ENCODE measurements at places on chromosomes 6 and 20.

DNA sequence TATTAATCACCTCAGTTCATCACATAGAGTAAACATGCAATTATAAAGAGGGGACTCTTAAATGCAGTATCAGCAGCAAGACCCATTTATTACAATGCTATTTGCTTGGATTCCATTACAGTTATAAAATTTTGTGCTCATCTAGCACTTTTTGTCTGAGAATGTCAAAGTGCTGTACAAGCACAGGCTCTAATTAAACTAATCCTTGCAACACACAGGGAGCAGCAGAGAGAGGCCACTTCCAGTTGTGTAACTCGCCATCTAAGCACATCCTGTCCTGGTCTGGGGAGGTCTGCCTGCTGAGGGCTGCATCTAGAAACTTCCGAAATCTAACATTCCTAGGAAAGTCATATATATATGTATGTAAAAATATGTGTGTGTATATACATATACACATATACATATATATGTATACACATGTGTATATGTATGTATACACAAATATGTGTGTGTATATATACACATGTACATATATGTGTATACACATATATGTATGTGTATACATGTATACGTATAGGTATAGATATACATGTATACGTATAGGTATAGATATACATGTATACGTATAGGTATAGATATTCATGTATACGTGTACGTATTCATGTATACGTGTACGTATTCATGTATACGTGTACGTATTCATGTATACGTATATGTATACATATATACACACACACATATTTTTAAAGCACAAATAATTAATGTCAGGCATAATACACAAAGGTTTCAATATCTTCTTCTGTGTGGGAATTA is 136.4 kb upstream of the JARID2 start:
- DNase-seq = no peak

DNA sequence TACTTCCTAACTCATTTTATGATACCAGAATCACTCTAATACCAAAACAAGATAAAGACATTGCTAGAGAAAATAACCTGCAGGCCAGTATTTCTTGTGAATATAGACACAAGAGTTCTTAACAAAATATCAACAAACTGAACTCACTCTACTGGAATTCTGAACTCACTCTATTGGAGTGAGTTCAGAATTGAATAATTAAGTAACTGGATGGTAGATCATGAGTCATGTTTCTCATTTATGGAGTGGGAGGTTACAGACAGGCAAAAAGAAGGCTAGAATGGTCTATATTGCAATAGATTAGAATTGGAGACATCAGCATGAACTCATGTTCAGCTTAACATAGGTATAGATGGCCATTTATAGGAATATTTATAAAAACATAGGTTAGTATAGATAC is 26.6 kb upstream of the C6orf58 start:
- DNase-seq = no peak

- DNase-seq = no peak
Measured at GRCh38 chr20:34209111-34209510, 32.1 kb upstream of the ASIP start.

- no peak for DNase-seq
Measured at GRCh38 chr20:35571555-35571954, 29.7 kb downstream of the ERGIC3 start.

DNA sequence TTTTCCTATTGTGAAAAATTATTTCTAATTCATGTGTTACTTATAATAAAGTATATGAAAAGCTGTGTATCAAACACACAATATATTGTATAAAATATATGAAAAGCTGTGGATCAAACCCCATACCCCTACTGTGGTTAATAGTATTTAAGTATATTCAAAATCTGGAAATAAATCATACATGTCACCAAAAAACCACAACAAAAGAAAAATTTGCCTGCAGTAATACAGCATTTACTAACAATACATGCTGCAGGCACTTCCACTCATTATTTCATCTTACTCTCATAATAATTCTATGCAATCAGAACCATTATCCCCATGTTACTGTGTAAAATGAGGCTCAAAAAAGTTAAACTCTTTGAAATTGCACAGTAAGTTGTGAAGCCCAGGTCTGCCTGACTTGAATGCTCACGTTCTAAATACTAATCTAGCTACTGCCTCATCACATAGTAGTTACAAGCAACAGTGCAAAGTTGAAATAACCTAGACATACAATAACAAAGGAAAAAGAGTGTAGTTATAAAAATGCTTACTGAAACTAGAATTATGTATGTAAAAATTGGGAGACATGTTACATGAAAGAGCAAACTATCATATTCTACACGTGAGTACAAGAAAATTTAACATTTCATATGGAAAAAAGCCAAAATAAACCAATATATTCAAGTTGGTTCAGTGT is 61.7 kb downstream of the FAM217A start:
- DNase-seq = no peak

- DNase-seq = no peak
Measured at GRCh38 chr6:106509420-106510089, 119.7 kb downstream of the RTN4IP1 start.

- no peak for DNase-seq
Measured at GRCh38 chr6:115766745-115767462, 293.8 kb downstream of the FRK start.

DNA sequence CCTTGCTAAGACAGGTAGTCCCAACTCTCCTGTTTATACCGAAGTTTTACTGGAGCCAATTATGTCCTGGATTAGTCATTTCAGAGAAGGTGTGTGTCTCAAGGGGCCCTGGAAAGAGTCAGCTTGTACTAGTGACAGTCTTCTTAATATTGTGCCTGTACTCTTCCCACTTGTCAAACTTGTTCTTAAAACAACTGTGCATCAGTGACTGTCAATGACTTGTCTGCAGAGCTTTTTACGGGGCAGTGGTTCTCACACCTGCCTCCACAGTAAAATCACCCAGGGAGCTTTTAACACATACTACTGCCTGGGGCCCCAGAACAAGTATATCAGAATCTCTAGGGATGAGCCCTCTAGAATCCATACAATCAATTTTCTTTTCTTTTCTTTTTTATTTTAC is 28.4 kb upstream of the GLP1R start:
- DNase-seq = no peak

DNA sequence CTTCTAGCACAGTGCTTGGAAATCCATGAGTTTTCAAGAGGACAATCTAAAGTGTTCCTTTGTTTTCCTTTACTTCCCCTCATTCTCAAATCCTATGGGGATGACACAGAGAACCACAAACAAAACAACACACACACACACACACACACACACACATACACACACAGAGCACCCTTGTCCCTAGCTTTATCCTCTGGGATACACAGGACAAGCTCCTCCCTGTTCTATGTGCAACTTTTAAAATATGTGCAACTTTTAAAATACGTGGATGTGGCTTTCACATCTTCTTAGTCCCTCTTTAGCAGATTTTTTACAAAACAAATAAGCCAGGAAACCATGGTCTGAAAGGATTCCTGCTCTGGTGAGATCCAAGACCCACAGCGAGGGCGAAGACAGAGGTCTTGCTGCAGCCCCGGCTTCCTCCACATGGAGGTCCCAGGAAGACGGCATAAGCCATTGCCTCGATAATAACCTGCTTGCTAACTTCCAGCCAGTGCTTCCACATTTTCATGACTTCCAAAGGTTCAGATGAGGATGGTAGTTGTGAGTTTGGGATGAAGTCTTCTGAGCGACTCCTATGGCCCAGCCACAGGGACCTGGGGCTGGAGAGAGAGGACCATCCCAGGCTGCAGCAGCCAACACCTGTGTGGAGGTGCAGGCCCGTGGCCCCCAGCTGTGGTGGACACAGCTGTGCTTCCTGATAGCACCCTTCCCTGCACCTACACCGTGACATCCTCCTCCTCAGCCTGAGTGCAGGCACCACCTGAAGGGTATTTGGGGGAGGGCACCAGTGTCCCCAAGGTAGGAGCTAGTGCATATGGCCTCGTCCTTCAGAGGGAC is 62.8 kb upstream of the CD93 start:
- no peak for DNase-seq

DNA sequence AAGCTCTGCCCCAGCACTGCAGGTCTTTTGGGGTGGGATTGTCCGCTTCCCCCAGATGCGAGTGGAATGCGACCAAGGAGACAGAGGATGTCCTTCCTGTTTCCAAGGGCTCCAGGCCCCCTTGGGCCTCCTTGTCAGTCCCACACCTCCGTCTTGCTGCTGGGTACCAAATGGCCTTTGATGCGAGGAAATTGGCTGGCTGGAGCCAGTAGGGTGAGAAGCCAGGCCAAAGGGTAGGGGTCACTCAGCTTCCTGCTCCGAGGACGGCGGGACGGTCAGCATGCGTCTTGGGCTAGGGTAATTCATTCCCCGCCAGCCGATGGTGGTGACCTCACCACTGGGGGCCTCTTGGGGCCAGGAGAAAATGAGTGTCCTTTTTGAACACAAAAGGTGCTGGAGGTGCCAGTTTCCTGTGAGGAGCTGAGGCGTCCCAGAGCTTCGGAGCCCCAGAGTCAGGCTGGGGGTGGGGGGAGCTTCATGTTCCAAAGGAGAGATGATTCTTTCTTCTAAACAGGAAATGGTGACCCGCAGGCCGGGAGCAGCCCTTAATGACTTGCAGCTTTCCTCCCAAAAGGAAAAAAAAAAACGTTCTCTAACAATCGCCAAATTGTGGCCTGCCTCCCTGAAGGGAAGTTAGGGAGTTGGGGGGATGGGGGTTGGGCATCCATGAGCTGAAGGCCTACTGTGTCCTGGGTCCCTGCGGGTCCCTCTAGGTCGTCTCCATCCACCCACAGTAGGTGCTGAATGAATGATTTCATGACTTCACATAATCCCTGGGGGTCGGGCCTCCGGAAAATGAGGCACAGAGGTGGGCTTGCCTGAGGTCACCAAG is 6.7 kb downstream of the SNAI1 start:
- no peak for DNase-seq

GRCh38 chr6:71080826-71081225 is 124.0 kb upstream of the B3GAT2 start:
- DNase-seq = no peak

- DNase-seq = no peak
Measured at GRCh38 chr6:87658516-87658915, 43.5 kb downstream of the AKIRIN2 start.

GRCh38 chr6:44185953-44186634 is 27.5 kb downstream of the CAPN11 start:
- no peak for DNase-seq
